ENCODE measurements at places on chromosomes 11 and 22.

- no peak for DNase-seq
Measured at GRCh38 chr11:46336563-46337180, 10.6 kb upstream of the DGKZ start.

DNA sequence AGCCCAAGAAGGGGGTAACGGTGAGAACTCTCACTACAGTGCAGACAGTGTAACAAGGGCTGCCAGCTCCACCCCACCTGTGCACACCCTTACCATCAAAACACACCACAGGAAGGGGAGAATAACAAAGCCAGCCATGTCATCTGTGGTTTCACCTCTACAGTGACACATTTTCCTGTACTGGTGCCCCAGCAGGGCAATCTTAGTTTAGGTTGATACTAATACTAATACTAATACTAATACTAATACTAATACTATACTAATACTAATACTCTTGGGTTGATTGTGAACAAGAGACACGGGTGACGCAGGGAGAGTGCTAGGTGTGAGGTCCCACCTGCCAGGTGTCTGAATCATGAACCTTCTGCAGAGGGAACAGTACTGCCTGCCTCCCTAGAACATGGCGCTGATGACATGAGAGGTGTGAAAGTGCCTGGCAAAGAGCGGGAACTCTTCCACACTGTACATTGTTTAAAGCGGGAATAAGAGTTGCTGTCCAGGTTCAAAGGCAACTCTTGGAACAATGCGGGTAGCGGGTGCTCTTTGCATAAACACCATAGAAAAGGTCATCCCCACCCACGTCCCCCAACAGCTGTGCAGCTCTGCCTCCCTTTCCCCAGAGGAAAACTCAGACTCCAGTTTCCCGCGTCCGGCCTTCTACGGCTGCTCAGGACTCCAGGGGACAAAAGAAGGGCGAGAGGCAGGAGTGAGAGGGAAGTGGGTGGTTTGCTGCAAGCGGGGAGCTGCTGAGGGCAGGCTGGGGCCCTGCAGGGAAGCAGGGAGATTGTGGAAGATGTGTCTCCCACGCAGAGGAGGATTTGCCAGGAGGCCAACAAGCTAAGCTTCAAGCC, 25.0 kb upstream of the TMPRSS4 start:
- DNase-seq: no peak

GRCh38 chr22:23892130-23892529, 2.1 kb upstream of the MIF start:
- no peak for DNase-seq

DNA sequence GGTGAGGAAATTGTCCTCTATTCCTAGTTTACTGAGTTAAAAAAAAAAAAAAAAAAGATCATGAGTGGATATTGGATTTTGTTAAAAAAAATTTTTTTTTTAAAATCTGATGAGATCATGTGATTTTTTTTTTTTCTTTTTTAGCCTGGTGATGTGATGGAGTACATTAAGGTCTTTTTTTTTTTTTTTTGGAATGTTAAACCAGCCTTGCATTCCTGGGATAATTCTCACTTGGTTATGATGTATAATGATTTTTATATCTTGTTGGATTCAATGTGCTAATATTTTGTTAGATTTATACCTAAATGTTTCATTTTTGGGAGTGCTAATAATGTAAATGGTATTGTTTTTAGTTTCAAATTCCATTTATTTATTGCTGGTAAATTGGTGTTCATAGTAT, 43.3 kb downstream of the DDX10 start:
- no peak for DNase-seq

DNA sequence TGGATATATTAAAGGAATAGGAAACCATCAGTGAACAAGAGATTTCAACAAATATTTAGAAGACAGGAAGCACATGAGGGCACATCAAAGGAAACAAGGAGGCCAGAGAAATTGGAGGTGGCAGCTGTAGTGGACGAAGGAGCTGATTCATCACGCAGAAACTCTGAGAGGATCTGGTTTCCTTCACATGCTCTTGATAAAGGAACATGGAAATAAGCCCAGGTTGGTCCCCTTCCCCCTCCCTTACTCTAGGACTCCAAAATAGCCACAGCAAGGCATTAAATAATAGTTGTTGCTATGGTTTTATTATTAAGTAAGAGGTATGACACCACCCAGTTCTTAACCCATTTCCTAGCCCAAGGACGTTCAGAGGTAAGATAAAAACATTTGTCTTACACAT, 11.3 kb downstream of the IZUMO1R start:
- DNase-seq: no peak

DNA sequence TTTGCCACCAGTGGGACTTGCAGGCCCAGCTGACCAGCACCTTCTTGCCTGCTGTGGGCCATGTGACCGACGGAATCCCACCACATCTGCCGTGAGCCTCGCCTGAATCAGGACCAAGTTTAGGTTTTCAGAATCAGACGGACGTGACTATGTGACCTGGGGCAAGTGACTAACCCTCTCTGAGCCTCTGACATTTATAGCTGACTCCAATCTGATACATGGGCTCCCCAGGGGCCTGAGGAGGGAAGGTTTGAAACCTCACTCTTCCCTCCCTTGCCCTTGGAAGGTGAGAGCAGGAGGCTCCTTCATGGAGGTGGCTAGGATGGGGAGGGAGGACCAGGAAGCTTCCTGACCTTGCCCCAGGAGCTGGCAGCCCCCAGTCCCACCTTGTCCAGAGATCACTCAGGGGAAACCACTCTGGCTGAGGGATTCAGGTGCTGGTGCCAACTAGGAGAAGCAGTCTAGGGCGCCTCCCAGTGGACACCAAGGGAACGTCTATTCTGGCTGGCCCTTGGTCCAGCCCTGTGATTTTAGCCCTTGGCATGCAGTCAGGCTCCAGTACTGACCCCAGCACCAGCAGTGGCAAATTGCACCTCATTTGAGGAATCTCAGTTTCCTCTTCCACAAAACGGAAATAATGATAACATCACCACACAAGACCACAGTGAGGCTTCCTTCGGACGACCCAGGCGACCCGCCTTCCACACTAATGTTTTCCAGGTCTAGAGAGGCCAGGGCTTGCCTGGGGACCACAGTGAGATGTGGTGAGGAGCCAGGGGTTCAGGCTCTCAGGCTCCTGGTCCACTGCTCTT, 47.2 kb upstream of the SYT7 start:
- peak; percentile 49 for DNase-seq

GRCh38 chr11:61599968-61600710, 19.3 kb upstream of the SYT7 start:
- no peak for DNase-seq

- no peak for DNase-seq
Measured at GRCh38 chr11:130436171-130436570, 7.8 kb upstream of the ADAMTS8 start.

DNA sequence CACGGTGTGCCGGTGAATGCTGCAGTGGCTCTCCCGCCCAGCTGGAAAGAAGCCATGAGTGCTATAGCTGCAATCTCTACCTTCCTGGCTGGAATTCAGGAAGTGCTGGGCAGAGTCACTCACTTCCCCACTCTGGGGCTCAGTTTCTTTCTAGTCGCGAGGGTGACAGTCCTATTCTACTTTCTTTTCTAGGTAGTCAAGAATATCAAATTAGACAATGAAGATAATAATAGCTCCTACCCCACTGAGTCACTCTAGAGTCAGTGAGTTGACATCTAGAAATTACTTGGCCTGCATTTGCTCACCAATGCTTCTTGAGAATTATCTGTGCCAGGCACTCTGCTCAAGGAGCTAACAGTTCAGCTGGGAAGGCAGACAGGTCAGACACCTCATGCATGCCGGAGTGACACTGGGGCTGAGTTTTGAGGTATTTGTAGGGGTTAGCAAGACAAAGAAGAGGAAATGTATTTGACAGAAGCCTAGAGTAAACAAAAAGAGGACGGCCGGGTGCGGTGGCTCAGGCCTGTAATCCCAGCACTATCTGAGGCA, 3.2 kb downstream of the CENPM start:
- DNase-seq: no peak

GRCh38 chr11:27496461-27496860, 10.1 kb downstream of the LIN7C start:
- no peak for DNase-seq

DNA sequence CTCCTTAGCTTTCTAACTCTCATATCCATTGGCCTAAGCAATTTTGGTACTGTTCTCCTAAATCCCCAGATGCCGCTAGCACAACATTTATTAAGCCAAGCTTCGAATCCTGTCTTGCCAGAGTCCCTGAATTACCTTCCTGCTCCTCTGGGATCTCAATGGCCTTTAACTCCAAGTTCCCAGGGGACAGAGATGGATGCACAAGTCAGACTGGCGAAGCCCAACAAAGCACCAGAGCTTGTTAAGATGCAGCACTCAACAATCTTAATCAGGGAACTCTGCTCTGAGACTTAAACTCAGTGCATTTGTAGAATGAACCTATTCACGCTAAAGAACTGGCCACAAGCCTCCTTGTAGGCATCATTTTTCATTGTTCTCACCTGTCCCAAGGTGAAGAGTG, 9.4 kb downstream of the GALNT18 start:
- no peak for DNase-seq

GRCh38 chr11:106132582-106133354, 55.3 kb downstream of the AASDHPPT start:
- no peak for DNase-seq

DNA sequence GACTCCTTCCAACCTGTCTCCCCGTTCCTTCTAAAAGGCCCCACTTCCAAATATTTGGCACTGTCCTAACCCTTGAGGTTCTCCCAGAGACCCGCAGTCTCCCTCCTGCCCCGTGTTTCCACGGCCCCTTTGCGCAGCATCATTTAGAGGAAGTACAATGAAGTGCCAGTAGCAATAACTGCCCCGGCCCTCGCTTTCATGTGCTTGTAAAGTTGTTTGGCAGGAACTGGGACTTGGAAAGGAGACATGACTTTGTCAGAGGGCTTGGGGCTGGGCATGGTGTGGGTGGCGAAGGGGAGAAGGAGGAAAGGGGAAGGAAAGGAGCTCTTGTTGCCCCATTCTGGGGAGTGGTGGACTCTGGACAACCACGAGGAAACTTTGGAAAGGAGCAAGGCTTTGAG, 2.6 kb downstream of the CD44 start:
- no peak for DNase-seq

DNA sequence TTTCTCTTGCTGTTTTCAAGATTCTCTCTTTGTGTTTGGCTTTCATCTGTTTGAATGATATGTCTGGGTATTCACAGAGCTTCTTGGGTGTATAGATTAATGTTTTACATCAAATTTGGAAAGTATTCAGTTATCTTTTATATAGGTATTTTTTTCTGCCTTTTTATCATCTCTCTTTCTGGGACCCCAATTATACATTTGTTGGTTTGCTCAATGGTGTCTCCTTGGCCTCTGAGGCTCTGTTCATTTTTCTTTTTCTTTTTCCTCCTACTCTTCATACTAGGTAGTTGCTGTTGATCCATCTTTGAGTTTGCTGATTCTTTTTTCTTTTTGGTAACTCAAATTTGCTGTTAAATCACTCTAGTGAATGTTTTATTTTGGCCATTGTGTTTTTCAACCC, 14.3 kb downstream of the PLAAT5 start:
- no peak for DNase-seq

Data from NT2/D1 (cell line).